ENCODE measurements at places on chromosomes 7 and 10.

DNA sequence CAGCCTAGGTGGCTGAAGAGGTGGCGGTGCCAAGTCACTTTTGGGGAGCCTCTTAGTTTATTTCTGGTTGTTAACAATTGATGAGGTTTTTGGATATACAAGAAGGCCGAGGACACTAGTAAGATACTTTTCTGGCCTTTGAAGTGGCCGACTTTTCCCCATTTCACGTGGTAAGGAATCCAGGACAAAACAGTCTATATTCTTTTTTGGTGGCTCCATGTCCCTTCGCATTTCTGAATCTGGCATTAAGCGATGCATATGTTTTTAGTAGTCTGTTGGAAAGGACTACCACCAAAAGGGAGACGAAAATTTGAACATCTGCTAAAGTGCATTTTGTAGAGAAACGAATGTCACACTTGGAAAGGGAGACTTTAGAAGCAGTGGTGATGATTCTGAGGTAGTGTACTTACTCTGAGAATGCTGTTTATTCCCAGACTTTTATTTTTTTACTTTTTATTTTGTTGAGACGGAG is 1.5 kb downstream of the MLLT10 start:
- DNase-seq = peak; percentile 41

DNA sequence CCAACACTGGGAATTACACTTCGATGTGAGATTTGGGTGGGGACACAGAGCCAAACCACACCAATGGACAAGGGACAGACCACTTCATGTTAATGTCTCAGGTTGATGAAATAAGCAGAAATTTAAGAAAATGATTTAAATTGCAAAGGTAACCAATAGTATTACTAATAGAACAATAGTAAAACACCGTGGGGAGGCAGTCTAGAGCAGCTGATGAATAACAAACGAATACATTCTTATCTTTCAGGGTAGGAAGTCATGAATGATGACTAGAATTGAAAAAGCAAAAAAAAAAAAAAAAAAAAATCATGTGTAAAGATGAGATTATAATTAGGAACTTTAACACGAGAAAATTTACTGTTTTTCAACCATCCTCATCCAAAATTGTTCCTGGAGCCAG is 171.9 kb upstream of the TEX47 start:
- DNase-seq = no peak

GRCh38 chr10:21732067-21732772 is 198.2 kb downstream of the MLLT10 start:
- DNase-seq = peak; percentile 81

DNA sequence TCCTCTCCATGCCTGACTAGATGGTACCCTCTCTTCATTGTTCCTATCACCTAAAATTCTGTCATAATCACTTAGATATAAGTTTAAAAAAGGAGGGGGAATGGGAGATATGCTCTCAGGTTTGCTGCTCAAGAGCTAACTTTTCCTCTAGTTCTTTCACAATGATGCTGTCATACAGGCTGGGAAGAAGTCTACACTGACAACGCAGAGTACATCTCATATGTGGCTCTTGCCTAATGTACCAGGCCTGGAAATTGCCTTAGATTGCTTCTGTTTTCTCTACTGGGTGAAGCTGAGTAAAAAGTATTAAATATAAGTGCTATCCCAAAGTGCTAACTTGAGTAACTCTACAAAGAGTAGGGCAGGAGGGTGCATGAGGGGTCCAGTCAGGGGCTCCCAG is 43.8 kb upstream of the BET1 start:
- no peak for DNase-seq

DNA sequence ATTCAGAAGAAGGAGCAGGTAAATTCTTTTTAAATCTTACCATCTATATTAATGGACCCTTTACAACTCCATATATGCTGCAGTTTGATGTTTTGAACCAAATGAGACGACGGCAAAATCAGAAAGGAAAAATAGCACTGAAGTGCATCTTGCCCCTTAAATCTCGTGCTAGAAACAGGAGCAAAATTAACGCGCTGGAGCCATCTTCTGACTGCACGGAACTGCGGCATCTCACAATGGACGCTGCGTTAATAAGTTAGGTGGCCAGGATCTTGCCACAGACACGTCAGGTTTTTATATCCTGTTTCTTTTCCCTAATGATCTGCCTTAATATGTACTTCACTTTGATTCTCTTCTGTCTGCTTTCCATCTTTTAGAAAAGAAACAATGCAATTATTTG is 354.5 kb downstream of the TFEC start:
- peak; percentile 44 for DNase-seq

DNA sequence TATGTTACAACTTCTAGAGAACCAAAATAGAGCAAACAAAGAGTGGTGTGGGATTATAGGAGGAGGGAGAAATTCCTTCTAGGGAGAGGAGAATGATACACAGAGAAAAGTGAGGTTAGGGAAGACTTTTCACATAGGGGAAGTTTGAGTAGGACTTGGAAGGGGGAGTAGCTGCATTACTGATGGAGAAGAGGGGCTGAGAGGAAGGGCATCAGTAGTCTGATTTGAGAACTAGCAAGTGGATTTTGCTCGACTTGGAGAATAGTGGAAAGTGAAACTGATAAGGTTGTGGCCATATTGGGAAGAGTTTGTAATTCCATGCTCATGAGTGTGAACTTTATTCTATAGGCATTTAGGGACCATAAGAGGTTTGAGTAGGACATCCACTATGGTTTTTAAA is 6.1 kb downstream of the NRF1 start:
- DNase-seq = no peak

GRCh38 chr10:2463316-2463715 is 604.0 kb upstream of the PFKP start:
- no peak for DNase-seq
